ENCODE measurements at places on chromosomes 11 and 22.
A peak's percentile ranks its signal among the peaks of the same experiment; 100 is the strongest.

GRCh38 chr22:21714059-21714770, 21.4 kb downstream of the YPEL1 start:
- DNase-seq, result no peak

DNA sequence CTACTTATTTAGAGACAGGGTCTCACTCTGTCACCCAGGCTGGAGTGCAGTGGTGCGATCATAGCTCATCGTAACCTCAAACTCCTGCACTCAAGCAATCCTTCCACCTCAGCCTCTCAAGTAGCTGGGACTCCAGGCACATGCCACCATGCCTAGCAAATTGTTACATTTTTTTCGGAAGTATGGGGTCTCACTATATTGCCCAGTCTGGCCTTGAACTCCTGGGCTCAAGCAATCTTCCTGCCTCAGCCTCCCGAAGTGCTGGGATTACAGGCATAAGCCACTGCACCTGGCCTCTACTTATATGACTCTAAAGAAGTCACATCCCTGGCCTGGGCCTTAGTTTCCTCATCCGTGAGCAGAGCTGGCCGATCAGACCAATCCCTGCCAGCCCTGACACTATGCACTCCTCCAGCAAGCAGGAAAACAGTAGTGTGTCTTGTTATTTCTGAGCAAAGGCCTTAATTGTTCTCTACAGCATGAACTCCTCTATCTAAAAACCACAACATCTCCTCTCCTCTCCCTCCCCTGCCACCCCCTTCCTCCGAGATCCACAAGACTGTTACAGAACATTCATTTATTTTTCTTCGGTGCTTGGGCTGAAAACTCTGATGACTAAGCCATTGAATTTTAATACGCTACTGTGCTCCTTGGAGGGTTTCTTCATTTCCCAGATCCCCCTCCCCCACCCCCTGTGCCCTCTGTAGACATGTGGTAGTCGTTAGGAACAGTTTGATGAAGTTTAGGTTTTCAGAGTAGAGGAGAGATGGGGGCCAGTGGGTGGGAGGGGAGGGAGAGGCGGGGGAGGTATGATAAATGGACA, 91.5 kb downstream of the ABTB2 start:
- DNase-seq, result peak; percentile 87

DNA sequence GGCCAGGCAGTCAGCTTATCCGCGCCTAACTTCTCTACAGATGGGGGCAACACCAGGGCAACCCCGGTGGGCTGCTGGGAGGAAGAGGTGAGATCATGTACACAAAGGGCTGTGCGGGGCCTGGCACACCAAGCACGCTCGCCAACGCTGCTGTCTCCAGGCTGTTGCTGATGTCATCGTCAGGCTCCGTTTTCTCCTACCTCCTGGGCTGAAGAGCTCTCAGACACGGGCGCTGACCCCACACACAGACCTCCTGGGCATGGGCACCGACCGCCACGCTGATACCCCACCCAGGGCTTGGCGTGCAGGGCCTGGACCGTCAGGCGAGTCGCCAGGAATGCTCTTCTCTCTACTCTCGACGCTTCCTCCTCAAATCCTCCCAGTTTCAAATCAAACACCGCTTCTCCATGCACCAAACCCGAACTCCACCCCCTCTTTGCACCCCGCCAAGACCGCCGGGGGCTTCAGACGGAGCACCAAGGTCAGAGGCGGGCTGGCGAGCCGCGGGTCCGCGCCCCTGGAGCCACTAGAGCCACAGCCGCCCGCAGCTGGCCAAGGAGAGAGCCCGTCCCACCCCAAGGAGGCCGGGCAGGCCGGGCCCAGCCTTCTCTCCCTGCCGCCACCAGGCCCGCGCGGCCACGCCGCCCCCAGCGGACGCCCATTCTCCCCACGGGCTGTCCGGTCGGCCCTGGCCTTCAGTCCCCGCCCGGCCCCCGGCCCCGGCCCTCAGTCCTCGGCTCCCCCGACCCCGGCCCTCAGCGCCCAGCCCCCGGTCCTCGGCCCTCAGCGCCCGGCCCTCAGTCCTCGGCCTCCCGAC, 772 bp downstream of the SBF1 start:
- peak; percentile 30 for DNase-seq

DNA sequence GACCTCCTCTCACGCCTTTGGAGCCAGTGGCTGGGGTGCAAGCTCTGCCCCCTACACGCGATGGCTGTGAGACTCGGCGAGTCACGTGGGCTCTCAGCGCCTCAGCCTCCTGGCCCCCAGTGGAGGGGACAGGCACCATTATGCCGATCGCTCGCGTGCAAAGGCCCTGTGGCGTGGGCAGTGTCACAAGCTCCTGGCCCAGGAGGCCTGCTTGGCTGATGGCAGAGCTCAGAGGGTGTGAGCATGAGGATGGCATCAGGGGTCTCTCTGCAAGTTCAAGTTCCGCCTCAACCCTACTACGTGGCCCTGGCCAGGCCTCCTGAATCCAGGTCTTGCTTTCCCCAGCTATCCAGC, 90.8 kb upstream of the KCNQ1OT1 start:
- no peak for DNase-seq

GRCh38 chr11:95147364-95147905, 57.8 kb downstream of the ENDOD1 start:
- peak; percentile 48 for DNase-seq

DNA sequence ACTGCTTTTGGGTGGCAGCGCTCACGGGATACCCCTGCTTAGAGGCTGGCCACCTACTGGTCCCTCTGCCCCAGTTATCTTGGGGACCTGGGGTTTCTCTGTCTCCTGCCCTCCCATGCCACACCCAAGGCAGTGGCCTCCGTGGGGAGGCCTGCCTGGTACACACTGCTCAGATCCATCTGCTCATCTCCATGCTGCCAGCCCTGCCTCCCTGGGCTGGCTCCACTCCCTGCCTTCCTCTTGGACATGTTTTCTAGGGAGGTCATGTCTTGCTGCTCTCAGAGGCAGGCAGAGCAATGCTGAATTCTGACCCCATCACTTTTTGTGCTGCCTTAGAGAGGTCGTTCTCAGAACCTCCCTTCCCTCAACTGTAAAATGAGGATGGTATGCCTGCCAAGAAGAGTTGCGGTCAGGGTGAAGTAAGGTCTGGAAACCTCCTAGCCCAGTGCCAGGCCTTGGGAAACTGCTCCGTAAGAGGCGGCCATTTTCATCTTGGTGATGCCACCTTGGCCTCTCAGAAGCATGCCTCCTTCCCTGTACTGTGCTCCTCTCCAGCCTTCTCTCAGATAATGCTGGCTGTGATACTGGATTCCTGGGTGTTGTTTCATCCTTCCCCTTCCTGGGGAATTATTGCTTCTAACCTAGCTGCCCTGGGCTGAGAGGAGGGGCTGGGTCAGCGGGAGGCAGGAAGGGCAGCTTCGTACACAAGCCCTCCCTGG, 186.4 kb upstream of the ZBED5 start:
- no peak for DNase-seq

DNA sequence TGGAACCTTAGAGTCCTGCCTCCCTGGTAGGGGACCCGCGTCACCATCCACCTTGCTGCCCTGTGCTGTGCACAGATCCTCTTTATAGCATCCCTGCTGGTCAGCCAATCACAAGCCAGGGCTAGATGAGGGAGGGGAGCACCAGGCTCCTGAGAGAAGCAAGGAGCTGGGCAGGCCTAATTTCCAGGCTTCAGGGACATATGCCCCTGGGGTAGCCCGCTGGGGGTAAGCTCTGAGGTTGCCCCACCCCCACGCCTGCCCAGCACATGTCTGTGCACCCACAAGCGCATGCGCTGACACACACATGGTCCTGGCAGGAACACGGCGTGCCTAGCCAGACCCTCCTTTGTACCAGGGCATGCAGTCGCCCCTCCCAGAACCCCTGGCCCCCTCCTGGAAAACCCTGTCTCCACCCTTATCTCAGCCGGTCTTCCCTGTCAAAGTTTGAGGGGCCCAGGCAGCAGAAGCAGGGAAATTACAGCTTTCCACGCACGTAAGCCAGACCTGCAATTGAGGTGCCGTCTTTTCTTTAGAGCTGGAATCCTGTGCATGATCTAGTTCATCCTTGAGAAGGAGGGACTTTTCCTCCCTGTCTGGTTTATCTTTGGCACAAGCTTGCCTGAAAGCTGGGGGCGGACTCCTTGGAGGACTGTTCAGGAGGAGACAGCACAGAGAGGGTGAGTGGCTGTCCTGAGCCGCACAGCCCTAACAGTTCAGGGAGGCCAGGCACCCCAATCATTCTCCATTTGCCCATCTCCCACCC, 2.1 kb downstream of the SSTR3 start:
- DNase-seq, result no peak

DNA sequence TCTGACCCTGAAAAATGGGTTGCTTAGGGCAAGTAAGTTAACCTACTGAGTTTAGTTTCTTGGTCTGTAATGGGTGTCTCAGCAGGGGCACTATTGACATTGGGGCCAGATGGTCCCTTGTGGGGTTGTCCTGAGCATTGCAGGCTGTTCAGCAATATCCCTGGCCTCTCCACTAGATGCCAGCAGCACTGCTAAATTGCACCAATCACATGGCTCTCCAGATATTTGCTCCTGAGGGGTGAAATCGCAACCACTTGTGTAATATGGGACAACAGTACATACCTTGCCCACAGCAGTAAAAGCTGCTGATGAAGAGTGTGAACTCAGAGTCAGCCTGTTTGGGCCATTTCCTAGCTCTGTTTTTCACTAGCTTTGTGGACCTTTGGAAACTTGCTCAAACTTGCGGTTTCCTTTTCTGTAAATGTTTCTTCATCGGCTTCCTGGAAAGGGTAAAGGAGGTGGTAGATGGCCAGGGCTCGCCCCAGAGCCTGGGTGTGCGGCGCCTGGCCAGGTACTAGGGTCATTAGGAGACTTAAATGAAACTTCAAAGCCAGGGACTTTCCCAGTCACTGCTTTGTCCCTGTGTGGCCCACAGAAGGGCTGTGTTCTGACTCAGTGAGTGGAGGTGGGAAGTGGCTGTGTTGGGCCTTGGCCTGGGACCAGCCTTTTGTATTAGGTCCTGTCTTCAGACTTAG, 13.0 kb downstream of the NCF4 start:
- DNase-seq, result peak; percentile 48

DNA sequence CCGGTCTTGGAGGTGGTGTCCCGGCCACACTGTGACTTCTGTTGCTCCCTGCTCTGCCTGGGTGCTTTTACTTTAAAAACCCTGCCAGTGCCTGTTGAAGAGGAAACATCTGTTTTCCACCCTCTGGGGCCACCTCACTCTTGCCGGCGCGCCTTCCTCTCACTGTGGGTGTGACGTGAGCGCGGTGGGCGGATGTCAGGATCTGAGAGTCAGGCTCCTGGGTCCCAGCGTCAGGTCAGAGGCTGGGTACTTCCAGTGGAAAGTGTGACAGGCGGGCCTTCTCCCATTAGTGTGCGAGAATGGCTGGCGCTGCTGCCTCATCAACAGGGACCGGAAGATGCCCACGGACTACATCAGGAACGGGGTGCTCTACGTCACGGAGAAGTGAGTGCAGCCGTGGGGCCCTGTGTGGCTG, 54.2 kb downstream of the GRAMD4 start:
- DNase-seq, result peak; percentile 51

- no peak for DNase-seq
Measured at GRCh38 chr11:10655943-10656576, 37.5 kb downstream of the IRAG1 start.

DNA sequence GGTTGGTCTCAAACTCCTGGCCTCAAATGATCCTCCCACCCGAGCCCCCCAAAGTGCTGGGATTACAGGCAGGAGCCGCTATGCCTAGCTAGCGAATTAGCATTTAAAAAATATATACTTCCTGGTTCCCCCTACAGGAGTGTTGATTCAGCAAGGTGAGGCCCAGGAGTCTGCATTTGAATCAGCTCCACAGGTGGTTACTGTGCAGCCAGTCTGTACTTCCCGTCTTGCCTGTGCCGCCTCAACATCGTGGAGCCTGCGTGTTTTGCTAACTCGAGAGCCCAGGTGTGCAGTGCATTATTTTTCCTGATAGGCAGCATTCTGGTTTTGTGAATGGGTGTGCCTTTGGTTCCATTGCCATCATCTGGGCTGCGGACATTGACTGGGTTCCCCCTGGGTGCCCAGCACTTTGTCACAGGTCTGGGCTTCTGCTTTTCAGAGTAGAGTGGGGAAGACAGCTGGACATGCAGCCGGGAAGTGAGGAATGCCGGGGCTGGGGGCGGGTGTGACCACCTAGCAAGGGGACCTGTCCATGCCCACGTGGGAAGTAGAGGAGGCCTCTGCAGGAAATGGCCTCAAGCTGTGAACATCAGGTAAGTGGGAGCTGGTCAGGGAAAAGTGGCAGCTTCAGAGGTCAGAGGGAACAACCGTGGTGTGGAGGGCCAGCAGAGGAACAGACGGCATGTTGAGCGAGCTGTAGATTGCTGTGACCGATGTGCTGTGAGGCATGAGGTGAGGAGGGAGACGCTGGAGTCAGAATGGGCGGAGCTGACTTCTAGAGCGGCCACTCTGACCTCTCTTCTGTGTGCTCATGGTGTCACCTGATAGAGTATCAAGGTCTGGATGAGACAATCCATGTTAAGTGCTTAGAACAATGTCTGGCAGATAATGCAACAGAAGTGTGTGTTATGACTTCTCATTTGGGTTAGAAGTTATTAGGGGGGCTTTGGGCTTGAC, 42.2 kb downstream of the PPFIA1 start:
- no peak for DNase-seq

GRCh38 chr11:20042811-20043341, 117.4 kb downstream of the DBX1 start:
- no peak for DNase-seq

DNA sequence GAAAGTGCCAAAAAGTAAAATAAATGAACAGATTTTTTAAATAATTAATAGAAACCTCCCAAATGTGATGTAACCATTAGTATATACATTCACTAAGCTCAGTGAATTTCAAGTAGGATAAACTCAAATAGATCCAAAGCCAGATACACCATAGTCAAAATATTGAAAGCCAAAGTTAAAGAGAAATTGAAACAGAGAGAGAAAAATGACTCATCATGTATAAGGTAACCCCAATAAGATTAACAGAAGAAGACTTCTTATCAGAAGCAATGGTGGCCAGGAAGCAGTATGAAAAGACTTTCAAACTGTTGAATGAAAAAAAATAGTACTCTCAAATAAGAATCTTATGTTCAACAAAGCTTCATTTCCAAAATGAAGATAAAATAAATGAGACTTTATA, 70.5 kb downstream of the LUZP2 start:
- no peak for DNase-seq

DNA sequence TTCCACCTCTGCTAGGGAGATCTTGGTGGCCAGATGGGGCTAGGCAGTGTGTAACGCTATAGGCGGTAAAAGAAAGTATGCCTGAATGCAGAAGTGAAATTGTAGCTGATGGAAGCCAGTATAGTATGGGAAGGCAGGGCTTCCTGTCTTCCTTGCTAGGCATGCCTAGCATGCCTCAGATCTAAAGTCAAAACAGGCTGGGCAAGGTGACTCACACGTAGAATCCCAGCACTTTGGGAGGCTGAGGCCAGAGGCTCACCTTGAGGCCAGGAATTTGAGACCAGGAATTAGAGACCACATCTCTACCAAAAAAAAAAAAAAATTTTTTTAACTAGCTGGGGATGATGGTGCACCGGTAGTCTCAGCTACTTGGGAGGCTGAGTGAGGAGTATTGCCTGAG, 281.7 kb upstream of the MTNR1B start:
- DNase-seq, result no peak

GRCh38 chr11:113397212-113397611, 9.6 kb downstream of the ANKK1 start:
- DNase-seq, result no peak

GRCh38 chr22:29003975-29004646, 57.5 kb downstream of the C22orf31 start:
- DNase-seq, result no peak

GRCh38 chr11:2671748-2672147, 28.0 kb downstream of the KCNQ1OT1 start:
- no peak for DNase-seq

GRCh38 chr11:44138286-44138685, 42.8 kb downstream of the EXT2 start:
- DNase-seq, result no peak

- no peak for DNase-seq
Measured at GRCh38 chr22:23398701-23399366, 181.3 kb downstream of the IGLL1 start.
